ENCODE measurements at places on chromosomes 4 and X. TPM values are rescaled to one million over a fixed set of nuclear protein-coding genes. Genes with fewer than 3 reads are reported as not detected.

The VCX2 gene
- not detected for total RNA-seq

The MAGEA9 gene
- total RNA-seq, result not detected

The CT45A1 gene
- not detected for total RNA-seq

The NPY2R gene
- total RNA-seq, result not detected

The SUPT20HL2 gene
- total RNA-seq, result not detected

The FSTL5 gene
- total RNA-seq, result not detected

The TEX11 gene
- total RNA-seq, result not detected

The LDB2 gene
- 53.2 TPM for total RNA-seq

The PLP1 gene
- 0.26 TPM for total RNA-seq

The CFAP99 gene
- total RNA-seq, result not detected

The KCNE5 gene
- total RNA-seq, result 0.80 TPM

The PDGFC gene
- total RNA-seq, result 26.8 TPM

The DSPP gene
- total RNA-seq, result not detected

The DUSP21 gene
- not detected for total RNA-seq

The SRPX2 gene
- total RNA-seq, result 224 TPM

The ABCG2 gene
- 1.7 TPM for total RNA-seq

The ZIC3 gene
- not detected for total RNA-seq

The SGMS2 gene
- total RNA-seq, result 26.3 TPM

The ZDHHC15 gene
- 0.77 TPM for total RNA-seq

The HGFAC gene
- total RNA-seq, result not detected

The FAM50A gene
- total RNA-seq, result 88.3 TPM

The TMEM131L gene
- total RNA-seq, result 27.0 TPM

The CLDN22 gene
- total RNA-seq, result not detected

The TMEM165 gene
- total RNA-seq, result 211 TPM

The KDM5C gene
- 77.6 TPM for total RNA-seq

The PNMA3 gene
- total RNA-seq, result 0.22 TPM

The MAGED4 gene
- total RNA-seq, result 1.2 TPM

The MAOA gene
- total RNA-seq, result 232 TPM

The FAT4 gene
- 7.3 TPM for total RNA-seq

The TRIM75 gene
- total RNA-seq, result not detected

The AREG gene
- 41.0 TPM for total RNA-seq

The HSFX1 gene
- total RNA-seq, result 0.64 TPM

The AMBN gene
- total RNA-seq, result not detected

The HS3ST1 gene
- 4.2 TPM for total RNA-seq

The PRDM8 gene
- 2.6 TPM for total RNA-seq

The GPRIN3 gene
- total RNA-seq, result 6.2 TPM

The SMR3B gene
- not detected for total RNA-seq

The TCEANC gene
- total RNA-seq, result 2.9 TPM

The YY2 gene
- total RNA-seq, result 2.2 TPM

The TKTL2 gene
- total RNA-seq, result not detected

All from mesenteric fat pad (tissue), 1 donor.